Activated CD8-positive, alpha-beta T cell treated with anti-CD3 and anti-CD28 coated beads for 36 hours (primary cell): ENCODE measurements at places on chromosomes 11 and 22.
A peak's percentile ranks its signal among the peaks of the same experiment; 100 is the strongest.

GRCh38 chr22:20324139-20324516 lies 4.3 kb upstream of the DGCR6L start:
- peak; percentile 75 for DNase-seq

GRCh38 chr11:92558323-92558722 lies 333.7 kb downstream of the FAT3 start:
- DNase-seq = no peak

DNA sequence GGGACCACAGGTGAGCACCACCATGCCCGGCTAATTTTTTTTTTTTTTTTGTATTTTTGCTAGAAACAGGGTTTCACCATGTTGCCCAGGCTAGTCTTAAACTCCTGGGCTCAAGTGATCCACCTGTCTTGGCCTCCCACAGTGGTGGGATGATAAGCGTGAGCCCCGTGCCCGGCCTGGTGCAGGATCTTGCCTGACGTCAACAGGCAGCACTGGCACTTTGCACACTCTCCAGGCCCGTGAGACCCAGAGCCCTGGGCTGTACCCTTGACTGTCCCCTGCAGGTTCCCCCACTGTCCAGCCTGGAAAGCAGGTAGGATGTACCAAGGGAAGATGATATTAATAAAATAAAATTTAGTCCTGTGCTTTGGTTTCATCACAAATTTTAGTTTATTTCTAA lies 29.1 kb upstream of the PANX2 start:
- DNase-seq = no peak

GRCh38 chr11:94315664-94316063 lies 11.3 kb downstream of the IZUMO1R start:
- no peak for DNase-seq

DNA sequence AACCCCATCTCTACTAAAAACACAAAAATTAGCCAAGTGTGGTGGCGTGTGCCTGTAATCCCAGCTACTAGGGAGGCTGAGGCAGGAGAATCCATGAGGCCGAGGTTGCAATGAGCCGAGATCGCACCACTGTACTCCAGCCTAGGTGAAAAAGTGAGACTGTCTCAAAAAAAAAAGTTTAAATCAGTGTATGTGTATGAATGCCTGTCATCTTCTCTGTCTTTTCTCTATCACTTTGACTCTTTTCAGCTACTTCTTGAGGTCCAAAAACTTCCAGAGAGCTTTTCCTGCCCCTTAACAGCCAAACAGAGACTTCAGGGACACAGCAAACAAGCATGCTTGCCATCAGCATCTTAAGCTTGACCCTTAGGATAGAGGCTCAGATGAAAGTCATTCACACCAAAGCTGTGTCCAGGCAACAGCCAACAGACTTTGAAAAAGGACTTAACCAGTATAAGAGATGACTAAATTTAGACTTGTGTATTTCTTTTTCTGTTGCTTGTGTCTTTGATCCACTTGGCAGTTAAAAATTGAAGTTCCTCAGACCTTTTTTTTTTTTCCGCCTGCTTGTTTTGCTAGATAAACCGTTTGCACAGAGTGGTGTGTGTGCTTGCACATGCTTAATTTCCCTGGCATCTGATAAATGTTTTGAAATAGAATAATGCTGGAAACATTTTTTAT lies 151.9 kb downstream of the DBX1 start:
- DNase-seq = no peak
